ENCODE measurements at places on chromosomes 16 and 17.

GRCh38 chr17:57355090-57355859 lies 99.0 kb downstream of the MSI2 start:
- no peak for DNase-seq

DNA sequence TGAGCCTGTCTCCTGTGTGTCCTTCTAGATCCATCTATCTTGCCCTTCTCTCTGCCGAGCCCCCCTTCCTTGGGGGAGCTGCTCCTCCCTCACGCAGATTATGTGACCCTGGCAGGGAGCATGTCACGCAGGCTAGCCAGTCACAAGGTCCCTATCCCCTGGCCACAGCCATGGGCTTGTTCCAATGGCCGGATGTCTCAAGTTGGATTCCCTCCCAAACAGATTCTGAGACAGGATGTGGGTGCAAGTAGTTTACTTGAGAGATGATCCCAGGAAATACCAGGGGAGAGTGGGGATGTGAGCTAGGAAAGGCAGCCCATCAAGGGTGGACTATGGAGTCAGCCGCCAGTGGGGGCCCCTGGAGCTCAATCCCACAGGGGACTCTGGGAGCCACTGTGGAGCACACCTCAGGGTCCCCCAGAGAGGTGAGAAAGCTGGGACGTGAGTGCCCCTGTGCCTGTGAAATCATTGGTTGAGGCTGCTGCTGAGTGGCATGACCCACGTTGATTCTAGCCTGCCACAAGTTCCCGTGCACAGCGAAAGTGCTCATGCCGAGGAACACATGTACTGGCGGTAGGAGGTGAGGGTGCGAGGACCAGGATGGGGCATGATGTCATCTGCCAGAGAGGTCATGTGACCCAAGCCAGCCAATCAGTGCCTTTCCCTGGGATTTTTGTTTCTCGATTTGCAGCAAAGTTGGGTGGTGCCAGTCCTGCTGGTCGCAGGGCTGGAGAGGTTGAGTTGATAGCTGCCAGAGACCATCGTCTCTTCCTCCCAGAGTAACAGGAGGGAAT lies 6.4 kb upstream of the CRISPLD2 start:
- no peak for DNase-seq

- no peak for DNase-seq
Measured at GRCh38 chr17:50460831-50461526, 7.7 kb downstream of the CHAD start.

DNA sequence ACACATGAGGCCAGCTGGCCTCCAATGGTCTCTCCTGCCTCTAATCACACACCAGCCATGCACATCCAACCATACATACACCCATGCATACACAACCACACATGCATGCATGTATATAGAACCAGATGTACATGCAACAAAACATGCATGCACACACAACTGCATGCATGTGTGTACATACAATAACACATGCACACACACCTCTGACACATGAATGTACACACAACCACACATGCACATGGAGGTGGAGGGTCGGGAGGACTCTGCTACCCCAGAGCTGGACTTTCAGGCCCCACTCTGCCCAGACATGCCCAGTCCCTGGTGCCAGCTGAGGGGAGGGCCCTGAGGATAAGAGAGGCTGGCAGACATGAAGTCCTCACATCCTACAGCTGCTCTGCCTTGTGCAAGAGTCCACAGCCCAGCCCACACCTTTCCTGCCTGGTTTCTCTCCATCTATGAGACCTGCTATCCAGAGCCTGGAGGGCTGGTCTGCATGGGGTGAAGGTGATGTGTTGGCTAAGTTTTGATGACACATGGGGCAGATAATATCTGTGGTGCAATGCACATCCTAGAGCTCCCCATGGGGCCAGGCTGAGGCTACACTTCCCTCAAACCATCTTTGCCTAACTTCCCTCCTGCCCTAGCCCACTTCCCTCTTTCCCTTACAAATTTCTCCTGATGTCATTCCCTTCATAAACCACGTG lies 50.9 kb upstream of the SDK2 start:
- no peak for DNase-seq

Data from CD4-positive, alpha-beta T cell treated with Interleukin-21 for 1 hour (primary cell).